ENCODE measurements at places on chromosomes 5 and 9.

DNA sequence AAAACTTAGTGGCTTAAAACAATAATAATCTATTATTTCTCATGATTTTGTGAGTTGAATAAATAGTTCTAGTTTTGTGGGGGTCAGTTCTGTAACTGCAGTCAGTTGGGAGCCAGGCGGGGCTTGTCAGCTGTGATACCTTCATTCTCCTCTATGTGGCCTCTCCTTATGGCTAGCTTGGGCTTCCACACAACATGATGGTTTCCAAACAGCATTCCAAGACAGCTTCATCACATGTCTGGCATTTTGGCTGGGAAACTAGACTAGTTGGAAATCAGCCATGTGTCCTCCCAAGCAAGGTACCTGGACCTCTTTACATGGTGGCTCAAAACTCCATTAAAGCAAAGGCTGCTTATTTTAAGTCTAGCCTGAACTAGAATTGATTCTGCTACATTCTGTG lies 61.4 kb upstream of the RANBP3L start:
- DNase-seq, result no peak

GRCh38 chr5:109041317-109041716 lies 293.6 kb downstream of the FER start:
- DNase-seq, result no peak

GRCh38 chr9:135085830-135086546 lies 1.5 kb upstream of the OLFM1 start:
- peak; percentile 68 for DNase-seq

DNA sequence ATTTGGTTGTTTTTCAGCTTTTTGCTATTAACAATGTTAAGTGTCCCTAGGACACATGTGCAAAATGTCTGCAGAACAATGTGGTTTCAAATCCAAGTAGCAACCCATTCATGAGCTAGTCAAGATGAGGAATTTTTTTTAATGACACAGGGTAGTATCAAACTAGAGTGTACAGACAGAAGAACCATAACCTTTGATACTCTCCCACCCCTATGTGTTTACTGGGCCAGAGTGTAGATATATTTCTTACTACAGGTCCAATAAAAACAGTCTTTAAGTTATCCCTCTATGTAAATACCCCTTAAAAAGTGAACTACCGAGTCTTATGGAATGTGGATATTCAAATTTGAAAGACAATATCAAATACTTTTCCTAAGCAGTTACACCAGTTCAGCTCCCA lies 45.6 kb downstream of the AUH start:
- no peak for DNase-seq

GRCh38 chr9:109100543-109101201 lies 19.1 kb downstream of the TMEM245 start:
- DNase-seq, result no peak

DNA sequence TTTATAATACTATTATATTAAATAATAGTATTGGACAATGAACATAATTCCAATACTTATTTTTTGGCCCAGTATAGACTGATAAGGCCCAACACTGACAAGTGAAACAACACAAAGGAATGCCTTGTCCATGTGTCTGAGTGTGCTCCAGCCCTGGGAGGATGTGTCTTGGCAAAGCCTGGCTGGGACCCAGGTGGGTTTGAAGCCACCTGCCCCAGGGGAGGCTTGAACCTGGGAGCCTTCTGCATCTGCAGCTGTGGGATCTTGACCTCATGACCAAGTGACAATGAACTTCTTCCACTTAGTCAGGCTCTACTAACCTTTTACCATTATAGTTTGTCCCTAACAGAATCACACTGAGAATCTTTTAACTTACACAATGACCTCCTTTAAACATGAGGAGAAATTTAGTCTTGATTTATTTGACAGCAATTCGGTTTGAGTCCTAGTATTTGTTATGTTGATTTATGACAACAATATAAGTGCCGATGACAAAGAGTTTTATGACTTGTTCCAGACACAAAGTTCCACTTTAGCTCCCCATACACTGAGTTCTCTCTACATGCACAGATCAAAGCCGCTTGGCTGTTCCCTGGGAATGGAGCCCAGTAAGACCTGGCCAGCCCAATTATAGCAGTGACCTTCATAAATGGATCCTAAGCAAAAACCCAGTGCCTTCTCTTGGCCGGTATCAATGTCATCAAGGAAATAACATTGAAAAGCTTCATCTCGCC lies 294.5 kb downstream of the CTNND2 start:
- no peak for DNase-seq

DNA sequence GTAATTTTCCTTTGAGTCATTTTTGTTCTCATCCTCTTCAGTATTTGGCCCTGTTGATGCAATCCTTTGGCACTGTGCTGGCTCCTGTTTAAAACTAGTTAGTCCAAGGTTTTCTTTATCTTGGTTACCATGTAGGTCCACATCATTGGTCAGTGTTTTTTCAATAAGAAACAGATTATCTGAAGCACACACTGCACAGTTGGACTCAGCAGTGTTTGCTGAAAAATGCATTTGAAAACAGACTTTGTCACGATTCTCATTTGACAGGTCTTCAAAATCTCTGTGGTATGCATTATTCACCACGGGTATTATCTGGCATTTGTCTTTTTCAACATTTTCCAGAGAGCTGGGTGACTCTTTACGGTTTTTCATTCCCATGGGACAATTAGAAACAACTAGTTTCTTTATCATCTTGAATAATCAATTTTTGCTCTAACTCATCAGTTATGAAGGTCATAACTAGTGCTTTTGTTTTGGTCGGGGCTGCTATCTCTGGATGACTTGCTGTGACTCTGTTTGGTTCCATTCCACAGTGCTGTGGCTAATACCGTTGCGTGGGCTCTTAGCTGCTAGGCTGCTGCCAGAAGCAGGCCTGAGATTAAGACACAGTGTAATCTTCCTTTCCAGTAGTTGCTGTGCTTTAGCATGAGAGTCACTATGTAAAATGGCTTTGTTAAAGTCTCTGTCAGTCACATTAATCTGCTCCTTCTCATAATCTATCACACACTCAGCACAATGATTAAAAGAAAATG lies 36.2 kb downstream of the NUDT12 start:
- DNase-seq, result no peak

DNA sequence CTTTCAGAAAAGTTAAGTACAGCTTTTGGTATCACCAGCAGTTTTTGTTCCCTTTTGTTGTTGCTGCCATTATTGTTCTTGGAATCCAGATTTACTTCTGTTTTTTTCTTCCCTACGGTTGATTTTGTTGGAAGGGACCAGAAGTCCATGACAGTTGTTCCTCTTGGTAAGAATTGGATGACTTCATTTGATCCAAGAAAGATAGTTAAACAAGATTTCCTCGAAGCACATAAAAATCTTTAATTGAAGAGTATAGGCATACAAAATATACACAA lies 65.4 kb downstream of the CDC42SE2 start:
- no peak for DNase-seq

DNA sequence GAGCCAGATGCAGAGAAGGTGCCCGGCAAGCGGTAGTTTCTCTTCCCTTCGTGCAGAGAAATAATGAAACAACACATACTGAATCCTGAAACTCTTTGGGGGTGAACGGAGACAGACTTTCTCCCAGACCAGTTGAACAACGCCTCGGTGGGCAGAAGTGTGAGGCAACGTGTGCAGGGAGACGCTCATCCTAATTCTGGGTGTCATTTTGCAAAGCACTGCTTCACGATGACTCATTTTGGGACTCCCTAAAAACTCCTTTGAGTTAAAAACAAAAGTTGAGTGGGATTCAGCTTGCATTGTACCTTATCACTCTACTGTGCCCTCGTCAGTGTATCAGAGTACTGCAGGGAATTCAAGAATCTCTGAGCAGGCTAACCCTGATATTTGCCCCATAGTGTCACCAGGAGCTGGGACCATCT lies 3.5 kb upstream of the NEK6 start:
- peak; percentile 49 for DNase-seq

DNA sequence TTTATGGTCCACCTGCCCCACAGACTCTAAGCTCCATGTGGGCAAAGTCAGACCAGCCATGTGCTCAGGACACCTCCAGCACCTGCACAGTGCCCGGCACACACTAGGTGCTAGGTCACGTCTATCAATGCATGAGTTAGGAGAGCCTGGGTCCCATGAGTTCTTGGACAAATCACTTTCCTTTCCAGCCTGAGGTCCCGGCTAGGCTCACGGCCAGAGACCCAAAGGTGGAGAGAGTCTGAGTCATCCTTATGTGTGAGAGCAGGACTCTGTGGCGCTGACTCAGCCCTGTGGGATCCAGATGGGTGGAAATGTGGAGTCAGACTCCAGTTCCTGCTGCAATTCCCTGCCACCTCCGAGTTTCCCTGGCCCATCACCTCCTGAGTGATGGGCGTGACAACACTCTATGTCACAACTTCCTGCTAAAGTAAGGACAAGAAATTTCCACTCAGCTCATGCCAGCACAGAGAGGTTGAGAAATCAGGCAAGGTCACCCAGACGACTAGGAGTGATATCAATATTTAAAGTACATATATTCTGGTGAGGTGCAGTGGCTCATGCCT lies 2.5 kb upstream of the ST6GALNAC4 start:
- peak; percentile 63 for DNase-seq

DNA sequence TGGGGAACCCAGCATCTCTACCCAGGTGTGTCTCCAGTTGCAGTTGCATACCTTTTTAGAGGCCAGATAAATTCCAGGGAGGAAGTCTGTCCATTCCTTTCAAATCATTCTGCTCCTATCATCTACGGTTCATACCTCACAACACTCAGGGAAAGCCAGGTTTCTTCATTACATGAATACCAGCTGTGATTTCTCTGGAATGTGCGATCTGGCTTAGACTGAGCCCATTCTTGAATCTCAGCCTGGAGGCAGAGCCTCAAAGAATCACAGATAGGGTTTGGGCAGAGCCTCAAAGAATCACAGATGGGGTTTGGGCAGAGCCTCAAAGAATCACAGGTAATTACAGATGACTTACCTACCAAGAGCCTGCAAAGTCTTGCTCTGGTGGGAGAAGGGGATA lies 7.2 kb downstream of the P4HA2 start:
- DNase-seq, result no peak

GRCh38 chr5:132083071-132083678 lies 9.6 kb downstream of the CSF2 start:
- peak; percentile 72 for DNase-seq

- no peak for DNase-seq
Measured at GRCh38 chr5:82789095-82789494, 288.1 kb downstream of the TMEM167A start.

- no peak for DNase-seq
Measured at GRCh38 chr9:95206143-95206542, 111.4 kb downstream of the FANCC start.

Measured in activated naive CD8-positive, alpha-beta T cell treated with anti-CD3 and anti-CD28 coated beads, Interleukin-2, amount 50 U/mL, for 24 hours (primary cell).